Left lobe of liver (tissue), 2 donors: ENCODE measurements at places on chromosomes 2 and 18. TPM values are rescaled to one million over a fixed set of nuclear protein-coding genes. Genes with fewer than 3 reads are reported as not detected.

DNA sequence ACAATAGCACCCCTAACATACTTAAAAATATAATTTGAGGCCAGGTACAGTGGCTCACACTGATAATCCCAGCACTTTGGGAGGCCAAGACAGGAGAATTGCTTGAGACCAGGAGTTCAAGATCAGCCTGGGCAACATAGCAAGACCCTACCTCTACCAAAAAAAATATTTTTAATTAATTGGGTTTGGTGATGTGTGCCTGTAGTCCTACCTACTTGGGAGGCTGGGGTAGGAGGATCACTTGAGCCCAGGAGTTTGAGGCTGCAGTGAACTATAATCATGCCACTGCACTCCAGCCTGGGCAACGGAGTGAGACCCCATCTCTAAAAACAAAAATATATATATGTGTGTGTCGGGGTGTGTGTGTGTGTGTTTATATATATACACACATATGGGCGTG lies 91.3 kb downstream of the MEMO1 start:
- DNase-seq = no peak

DNA sequence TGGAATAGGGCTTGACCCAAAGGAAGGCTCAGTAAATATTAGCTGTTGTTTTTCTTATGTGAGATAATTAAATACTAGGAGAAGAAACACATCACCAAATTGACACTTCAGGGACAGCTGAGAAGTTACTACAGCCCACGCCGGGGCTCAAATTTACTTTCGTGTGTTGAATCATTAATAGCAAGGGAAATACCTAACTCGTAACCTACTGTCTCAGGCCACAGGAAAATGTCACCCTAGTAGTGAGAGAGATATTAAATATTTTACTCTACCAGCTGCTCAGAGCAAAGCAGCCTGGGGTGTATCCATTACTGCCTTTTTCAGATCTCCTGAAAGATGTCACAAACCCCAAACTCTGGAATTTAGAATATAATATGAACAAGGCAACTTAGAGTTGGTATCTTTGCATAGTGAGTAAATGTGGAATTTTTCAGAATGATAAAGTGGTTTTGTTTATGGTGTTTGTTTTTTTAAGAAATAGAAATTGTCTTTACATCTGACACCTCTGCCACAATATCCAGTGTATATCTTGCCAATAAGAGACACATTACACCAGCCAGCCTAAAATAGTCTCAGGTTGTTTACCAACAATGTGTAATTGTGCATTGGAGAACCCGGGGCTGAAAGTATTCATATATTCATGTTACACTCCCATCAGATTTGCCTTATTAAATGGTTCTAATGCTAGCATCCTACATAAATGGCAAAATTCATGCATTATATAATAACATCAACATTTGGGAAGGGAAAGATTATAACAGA lies 48.4 kb downstream of the ATP8B1 start:
- DNase-seq = no peak

GRCh38 chr2:52445686-52446085 lies 1321.9 kb upstream of the CHAC2 start:
- DNase-seq = no peak

GRCh38 chr2:55926246-55926645 lies 2.7 kb upstream of the EFEMP1 start:
- DNase-seq = no peak

GRCh38 chr2:36567711-36568408 lies 30.1 kb downstream of the FEZ2 start:
- no peak for DNase-seq

DNA sequence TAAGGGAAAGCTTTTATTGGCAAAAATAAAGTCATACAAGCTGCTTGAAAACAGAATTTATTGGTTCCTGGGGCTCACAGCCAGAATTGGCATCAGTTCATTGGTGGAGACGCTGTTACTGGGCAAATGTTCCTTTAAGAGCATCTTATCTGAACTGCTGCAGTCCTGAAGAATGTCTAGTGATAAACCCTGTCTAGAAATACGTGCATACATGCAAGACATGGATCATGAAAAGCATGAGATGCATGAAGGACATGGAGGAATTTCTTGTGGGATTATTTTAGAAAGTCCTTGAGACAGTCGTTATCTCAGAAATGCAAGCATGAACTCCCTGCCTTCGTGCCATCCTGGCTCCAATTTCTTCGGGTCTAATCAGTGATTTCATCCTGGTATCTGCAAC lies 32.5 kb upstream of the FHOD3 start:
- no peak for DNase-seq

DNA sequence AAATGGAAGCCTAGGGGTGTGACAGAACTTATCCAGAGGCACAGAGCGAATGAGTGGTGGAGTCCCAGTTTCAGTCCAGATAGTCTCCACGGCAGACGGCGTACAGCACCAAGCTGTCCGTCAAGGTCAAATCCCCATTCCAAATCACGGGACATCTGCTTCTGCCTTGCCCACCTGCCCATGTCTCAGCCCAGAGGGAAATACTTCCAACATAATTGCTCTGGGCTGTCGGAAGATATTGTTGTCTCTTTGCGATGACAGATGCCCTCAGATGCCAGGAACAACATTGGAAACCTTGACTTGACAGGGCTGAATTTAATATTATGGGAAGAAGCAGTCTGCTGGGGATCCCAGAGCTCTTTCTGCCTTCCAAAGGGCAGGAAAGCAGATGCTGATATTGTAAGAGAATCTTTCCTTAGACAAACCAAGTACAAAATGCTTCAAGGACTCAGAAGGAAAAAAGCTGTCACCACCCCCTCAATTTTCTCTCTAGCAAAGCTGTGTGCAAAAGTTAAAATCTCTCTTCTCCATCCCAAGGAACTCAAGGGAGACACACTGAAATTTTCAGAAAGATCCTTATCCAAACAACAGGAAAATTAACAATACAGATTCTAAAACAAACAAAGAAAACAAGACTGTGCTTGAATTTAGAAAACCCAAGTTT lies 364.0 kb downstream of the LRATD1 start:
- DNase-seq = no peak

Gene AFF3
- 2.3 TPM for total RNA-seq

Gene LMAN2L
- total RNA-seq = 12.0 TPM
